DND-41 (cell line): ENCODE measurements at places on chromosomes 5 and 9.

DNA sequence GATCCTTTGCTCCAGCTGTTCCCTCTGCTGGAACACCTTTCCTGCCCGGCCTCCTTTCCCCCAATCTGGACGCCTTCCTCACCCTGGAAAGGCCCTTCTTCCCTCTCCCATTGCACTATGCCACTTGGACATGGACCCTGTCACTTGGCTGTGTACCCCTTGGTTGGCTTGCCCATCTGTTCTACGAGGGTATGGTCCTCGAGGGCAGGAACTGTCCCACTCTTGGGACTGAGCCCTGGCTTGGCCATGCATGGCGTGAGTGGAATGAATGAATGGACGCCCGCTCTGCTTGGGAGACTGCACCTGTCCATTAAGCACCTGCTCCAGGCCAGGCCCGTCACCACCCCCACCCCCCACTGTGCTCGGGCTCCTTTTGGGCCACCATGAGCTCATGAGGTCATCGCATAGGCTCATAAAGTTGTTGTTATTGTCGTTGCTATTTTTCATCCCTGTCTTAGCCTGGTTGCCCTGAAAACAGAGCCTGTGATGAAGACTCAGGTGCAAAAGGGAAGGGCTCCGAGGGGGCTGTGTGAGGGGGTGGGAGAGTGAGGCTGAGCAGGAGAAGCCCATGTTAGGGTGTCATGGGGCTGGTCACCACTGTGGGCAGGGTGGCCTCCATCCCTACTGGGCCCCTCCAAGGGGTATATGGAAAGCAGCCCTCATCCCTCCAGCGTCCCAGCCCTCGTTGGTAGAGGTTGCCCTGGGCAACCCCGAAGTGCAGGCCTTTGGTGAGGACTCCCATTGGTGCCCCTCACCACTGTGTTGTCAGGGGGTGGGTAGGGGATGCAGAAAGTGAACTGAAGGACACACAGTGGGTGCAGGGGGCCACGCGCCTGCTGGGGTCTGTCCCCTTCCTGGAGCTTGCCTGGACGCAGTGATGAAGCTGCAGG is 57.2 kb upstream of the IER5L start:
- no peak for DNase-seq

DNA sequence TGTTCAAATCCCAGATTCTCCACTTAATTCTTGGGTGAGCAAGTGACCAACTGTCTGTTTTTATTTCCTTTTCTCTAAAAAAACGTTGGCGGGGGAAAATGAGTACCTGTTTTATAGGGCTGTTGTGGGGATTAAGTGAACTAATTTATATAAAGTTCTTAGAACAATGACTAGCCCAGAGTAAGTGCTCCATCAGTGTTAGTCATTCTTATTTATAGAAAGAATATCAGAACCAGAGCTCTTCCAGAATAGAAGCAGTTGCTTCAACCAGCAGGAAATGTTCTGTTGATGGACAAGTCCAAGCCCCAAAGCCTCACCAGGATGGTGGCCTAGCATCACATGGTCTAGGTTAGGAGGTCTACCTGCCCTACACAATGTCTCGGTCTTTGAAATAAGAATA is 379.2 kb downstream of the ACTL7B start:
- DNase-seq, result no peak

GRCh38 chr5:152372875-152373274 is 32.2 kb downstream of the NMUR2 start:
- DNase-seq, result no peak

DNA sequence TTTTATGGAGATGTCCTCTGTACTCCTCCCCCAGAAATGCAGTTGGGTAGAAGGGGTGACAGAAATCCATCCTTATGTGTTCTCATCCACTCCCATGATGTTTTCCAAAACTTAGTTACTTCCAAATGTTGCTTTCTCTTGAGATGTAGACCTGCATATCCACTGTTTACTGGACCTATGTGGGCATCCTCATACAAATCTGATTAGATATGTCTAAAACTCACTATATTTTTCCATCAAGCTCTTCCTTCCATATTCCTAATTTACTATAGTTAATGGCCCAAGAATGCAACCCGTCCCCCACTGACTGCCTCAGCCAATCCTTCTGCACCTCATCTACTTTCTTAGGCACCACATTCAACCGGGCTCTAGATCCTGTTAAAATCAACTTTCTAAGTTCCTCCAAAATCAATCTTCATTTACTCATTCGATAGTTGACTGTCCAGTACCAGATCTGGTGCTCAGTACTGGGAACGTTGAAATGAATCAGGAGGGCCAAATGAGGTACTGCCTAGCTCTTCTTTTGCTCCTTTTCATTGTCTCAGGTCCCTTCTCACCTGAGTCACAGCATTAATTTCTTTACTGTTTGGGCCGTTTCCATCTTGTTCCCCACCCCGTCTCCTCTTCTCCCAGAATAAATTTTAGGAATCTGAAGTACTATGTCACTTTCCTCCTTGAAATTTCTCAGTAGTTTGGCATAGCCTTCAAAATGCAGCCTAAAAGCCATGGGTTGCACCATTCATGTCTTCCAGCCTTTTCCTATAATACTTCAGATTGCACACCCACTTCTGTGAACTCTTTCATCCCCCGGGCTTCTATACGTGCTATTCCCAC is 7.9 kb downstream of the PLK2 start:
- DNase-seq, result no peak

DNA sequence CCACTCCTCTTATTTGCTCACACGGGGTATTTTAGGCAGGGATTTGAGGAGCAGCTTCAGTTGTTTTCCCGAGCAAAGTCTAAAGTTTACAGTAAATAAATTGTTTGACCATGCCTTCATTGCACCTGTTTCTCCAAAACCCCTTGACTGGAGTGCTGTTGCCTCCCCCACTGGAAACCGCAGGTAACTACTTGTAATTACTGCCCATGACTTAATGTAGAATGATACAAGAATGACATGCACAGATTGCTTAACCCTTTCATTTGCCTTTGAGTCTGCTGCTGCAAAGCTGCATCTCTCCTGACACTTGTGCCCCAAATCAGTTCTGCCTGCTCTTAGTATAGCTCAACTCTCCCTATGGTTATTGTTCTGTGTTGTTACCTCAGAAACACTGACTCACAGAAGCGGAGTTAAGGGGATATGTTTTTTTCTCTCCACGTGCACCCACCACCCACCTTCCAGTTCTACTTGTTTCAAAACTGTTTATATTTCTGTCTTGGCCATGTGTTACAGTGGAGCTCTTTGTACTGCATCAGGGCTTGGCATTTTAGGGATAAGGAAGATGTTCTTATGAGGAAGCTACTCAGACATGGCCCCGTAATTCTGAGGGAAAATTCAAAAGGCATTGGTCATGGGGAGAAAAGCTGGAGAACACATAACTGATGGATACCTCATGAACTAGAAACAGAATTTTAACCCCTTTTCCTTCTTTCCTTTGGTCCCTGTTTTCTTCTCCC is 2.3 kb downstream of the ADRB2 start:
- no peak for DNase-seq

- DNase-seq, result no peak
Measured at GRCh38 chr5:103345461-103345860, 86.9 kb downstream of the MACIR start.

DNA sequence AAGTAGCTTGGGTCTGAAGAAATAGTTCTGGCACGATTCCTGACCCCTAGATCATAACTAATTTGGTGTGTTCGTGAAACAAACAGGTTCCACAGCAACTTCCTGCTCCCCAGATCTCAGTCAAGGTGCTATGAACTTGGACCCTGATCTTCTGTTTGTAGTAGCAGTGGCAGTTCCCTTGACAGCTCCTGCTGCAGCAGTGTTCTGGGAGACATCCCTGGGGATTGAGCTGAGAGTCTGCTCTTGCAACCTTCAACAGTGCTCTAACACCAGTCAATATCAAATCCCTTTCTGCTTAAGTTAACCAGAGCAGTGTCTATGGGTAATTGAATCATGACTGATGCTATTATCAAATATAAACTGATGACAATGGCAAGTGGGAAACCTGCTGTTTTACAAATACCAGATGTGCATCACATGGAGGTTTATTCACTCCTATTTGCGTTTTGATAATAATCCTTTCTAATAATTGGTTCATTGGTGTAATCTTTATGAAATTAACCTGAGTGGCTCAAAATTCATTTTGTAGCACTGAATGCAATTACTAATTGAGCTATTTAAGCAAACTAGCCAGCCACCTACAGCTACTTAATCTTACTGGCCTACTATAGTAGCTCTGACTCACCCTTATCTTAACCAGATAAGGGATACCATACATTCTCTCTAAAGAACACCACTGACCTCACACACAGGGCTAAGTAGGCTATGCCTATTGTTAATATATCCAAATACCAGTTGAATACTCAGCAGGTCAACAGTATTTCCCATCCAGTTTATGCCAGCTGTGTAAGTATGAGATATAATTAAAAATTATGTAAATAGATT is 21.9 kb downstream of the KDM4C start:
- DNase-seq, result no peak
